DMS53 (cell line): ENCODE measurements at places on chromosomes 3 and 15.

DNA sequence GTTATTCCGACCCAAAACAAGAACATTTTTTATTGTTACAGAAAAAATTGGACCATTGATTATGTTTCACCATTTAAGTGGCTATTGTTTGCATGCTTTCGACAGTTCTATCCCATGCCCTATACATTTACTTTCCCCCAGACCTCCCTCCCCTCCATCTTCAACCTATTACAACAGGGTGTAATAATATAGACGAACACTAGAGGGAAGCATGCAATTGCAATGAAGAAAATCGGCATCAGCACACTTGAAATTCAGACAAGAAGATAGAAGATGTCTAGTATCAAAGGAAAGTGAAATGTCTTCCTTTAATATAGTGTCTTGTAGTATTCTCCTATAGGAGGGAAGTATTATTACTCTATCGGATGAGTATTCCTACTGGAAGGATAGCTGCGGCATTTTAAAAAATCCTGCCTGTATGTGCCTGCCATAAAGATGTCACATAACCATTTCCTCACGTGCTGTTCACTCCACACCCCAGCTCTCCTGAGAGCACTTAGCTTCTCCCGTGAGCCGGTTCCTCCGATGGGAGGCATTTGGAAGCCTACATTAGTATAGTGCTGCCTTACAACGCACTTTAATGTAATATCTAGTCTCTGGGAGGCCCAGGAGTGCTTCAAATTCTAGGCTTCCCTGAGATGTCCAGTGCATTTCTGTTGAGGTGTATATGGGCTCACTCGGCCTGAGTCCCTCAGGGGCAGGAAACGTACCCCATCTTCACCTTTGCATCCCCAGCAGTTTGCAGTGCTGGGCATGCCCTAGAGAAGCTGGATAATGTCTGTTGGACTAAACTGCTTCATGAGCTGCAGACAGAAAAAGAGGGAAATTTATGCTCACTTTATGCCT lies 17.8 kb upstream of the ERICH6 start:
- DNase-seq: peak; percentile 75

- no peak for DNase-seq
Observed at GRCh38 chr3:12186515-12187286, 28.0 kb upstream of the TIMP4 start.

DNA sequence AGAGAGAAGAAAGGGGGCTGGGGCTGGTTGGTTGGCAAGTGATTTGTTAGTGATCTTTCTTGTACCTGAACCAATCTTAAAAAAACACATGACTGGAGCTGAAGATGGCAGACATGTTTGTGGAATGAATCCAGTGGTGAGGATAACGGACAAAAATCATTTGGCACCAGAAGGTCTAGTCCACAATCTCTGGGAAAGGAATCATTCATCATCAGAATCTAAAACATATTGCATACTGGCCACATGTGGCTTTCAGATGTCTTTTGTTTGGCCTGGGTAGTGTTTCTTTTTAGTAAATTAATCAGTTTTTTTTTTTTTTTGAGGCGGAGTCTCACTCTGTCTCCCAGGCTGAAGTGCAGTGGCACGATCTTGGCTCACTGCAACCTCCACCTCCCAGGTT lies 5.0 kb downstream of the NEK11 start:
- DNase-seq: no peak

GRCh38 chr3:124133366-124133940 lies 141.5 kb upstream of the ROPN1 start:
- DNase-seq: no peak

DNA sequence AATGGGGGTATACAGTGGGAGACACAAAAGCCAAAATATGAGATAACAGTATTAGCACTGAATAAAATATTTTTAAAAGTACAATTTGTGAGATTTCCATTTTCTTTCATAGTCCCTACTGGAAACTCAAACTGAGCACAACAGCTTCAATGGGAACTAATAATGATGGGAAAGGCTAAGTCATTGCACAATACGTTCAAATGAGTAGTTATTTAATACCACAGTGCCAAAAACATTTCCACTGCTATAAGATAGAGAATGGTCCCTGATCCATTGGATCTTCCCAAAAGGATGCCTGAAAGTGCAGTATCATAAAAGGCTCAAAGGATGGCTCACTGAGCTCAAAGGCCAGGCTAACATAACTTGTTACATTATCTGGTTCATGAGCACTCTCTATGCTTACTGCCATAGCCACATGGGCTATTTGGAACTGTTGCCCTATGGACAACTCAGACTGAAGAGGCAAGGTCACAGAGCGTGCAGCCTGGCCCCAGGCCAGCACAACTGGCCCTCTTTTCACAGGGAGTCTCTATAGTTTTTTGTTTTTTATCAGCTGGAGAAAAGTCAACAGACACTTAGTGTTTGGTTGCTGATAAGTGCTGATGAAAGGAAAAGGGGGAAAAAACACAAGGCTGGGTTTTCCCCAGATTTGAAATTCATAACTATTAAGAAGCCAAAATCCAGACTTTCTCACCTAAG lies 54.1 kb upstream of the PPIB start:
- DNase-seq: peak; percentile 51
